ENCODE measurements at places on chromosomes 2 and 18. TPM values are rescaled to one million over a fixed set of nuclear protein-coding genes. Genes with fewer than 3 reads are reported as not detected.

Gene SERPINB10
- not detected for total RNA-seq

Gene HDAC4
- total RNA-seq, result 6.8 TPM

Gene RABL2A
- total RNA-seq, result 9.6 TPM

Gene CRACDL
- total RNA-seq, result 1.4 TPM

Gene DHRS9
- total RNA-seq, result not detected

DNA sequence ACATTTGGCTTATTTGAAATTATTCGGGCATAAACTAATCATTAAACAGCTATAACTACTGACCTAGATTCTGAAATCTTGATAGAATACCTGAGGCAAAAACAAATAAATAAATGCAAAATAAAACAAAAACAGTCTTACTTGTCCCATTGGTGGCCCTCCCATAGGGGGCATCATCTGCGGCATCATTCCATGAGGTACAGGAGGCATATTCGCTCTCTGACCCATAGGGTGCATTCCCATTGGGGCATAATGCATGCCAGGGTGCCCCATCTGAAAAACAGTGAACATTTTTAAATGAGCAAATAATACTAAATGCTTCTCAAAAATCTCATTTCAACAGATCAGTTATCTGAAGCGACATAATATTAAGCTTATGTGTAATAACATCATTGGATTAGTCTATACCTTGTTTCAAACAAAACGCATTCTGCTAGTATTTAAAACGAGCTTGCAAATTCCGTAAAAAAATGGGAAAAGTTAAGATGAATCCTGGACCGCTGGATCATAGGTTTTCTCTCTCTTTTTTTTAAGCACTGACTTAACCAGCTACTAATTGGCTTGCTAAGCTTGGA lies 1.3 kb downstream of the PRPF40A start:
- no peak for DNase-seq

GRCh38 chr2:42193722-42194187 lies 24.6 kb downstream of the EML4 start:
- DNase-seq, result no peak

DNA sequence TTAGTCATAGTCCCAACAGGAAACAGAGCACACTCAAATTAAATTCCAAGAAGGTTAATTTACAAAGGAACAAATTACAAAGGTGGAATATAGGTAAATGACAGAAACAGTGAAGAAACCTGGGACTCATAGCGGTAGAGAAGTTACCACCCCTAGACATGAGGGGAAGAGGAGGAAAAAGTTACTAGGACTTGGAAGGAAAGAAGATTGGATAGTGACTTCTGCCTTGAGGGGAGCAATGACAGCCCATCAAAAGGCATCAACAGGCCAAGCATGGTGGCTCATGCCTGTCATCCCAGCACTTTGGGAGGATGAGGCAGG lies 2.4 kb upstream of the PDE11A start:
- no peak for DNase-seq

DNA sequence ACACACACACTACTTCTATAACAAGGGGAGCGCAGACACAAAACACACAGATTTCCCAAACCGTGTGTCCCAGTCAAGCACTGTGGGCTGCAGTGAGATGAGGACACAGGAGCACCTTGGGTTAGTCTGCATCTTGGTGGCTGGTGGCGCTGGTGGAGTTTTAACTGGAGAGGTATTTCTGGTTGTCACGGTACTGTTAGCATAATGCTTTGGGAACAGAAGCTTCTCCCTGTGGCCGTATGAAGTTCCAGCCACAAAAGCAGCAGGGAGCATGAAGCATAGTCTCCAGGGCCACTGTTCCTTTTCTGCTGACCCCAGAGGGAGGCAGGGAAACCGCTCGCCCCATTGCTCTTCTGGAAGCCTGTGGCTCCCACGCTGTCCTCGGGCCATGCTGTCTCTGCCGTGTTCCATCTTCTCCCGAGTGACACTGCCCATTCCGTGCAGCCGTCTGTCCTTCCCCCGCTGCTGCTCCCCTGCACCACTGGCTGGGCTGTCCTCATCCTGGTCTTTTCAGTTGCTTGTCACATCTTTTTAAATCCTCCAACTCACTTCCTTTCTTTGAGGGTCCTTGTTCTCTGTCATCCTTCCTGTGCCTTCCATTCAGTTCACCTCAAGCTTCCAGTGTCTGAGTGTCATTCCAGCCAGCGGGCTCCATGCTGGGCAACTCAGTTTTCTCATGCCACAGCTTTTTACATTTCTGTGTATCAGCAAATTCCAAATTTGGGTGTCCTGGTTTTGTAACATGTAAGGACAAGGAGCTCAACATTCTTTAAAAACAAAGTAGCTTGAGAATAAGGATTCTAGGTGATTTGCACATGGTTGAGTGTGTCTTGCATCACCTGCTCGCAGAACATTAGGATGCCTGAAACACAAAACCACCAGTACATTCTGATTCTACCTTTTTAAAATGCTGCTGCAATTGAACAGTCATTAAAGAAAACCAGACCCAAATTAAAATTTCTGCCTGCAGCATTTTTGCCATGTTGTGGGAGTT lies 125.0 kb downstream of the MTCL1 start:
- DNase-seq, result no peak

GRCh38 chr18:51907687-51908597 lies 432.1 kb upstream of the DCC start:
- no peak for DNase-seq

DNA sequence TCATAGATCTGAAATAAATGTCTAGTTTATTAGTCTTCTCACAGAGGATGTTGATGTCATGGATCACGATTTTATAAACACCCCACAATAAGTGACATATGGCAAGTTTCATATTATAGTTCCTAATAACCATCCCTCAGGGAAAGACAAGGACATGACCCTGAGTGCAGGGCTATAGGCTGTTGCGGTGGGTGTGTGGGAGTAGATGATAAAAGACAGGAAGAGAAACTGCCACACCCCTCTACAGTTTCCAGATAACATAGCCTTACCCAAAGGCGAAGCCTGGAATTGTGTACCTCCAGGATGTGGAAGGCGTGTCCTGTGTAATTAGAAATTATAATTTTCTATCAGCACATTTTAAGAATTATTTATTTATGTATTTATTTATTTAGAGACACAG lies 2.4 kb upstream of the NEDD4L start:
- DNase-seq, result no peak

DNA sequence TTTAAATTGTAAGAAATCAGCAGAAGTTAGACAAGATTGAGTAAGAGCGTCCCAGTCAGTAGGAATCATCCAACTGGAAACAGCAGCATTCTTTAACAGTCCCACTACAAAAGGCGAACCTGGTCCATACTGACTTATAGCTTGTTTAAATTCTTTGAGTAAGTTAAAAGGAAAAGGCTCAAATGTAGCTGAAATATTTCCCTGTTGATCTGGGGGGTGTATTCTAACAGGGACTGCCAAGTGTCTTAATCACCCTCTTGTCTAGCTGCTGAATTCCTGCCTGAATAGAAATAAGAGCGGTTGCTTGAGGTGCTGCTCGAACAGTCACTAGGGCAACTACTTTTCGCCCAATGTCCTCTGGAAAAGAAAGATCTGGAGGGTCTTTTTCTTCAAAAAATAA lies 56.4 kb upstream of the FMNL2 start:
- DNase-seq, result no peak

DNA sequence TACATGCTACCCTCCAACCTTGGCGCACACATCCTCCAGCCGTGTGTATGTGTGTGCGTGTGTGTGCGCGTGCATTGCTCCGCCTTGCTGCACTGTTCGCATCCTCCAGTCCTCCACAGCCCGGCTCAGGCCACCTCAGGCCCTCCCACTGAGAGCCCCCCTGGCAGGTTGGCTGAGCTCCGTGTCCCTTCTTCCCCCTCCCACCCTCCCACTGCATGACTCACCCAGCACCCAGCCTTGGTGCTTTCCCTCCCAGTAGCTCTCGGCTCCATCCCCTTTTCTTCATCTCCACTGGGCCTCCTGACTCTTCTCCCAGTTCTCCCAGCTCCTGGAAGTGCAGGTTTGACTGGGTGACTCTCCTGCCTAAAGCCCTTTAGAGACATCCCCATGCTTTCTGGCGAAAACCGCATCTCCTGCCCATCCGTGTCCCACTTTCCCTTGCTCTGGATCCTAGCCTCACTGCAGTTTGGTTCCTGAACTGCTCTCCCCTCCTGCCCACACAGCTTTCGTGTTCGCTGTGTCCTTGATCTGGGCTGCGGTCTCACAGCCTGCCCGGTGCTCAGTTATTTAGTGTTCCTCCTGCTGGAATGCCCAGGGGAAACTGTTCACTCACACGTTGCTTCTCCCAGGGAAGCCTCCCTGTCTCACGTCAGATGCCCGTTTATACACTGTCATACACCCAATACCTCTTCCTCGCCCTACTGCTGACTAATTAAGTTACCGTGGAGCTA lies 4.9 kb downstream of the TMEM177 start:
- peak; percentile 74 for DNase-seq

DNA sequence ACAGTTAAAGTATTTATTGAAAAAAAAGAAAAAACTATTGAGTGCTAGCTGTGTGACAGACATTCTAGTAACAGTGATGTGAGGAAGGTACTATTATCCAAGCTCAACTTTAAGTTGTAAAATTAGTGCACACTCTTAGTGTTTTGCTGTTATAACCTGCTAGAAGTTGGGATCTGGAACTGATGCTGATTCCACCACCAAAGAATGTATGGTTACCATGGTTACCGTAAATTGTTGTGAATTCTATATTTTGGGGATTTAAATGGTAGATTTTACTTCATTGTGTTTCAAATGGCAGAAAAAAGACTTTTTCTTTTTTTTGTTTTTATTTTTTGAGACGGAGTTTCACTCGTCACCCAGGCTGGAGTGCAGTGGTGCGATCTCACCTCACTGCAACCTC lies 5.3 kb downstream of the AGFG1 start:
- DNase-seq, result no peak

DNA sequence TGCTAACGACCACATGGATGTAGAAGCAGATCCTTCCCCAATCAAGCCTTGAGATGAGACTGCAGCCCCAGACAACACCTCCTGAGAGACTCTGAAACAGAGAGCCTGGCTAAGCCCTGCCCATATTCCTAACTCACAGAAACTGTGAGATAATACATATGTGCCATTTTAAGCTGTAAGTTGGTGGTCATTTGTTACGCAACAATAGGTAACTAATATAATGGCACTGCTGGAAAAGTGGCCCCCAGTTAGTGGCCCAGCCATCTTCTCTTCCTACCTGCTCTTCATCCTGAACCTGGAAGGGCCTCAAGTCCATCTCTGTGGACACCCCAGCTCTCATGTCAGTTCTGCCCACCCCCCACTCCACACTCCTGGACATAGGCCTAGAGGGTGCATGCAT lies 144.0 kb downstream of the TMEM17 start:
- DNase-seq, result no peak

DNA sequence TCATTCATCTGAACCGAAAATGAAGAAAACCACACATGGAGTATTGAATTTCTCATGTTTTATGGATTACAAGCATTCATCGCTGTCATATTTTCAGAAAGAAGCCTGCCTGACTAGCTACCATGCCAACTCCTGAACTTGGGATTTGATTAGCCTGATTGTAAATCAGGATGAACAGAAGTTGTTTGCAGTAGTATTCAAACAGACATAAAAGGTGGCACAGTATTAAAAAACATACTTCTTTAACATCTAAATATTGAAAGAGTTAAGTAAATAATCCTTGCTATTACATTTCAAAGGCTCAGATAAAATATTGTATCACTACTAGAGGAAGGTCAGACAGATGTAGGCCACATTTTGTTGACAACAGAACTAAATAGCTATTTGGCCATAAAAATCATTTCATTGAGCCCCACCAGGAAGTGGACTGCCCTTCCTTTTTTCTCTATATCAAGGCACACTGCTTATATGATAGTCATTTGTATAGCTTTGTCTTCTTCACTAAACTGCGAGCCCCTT lies 21.6 kb downstream of the SLC38A11 start:
- DNase-seq, result no peak

GRCh38 chr18:79788734-79789085 lies 9.0 kb upstream of the KCNG2 start:
- DNase-seq, result no peak

DNA sequence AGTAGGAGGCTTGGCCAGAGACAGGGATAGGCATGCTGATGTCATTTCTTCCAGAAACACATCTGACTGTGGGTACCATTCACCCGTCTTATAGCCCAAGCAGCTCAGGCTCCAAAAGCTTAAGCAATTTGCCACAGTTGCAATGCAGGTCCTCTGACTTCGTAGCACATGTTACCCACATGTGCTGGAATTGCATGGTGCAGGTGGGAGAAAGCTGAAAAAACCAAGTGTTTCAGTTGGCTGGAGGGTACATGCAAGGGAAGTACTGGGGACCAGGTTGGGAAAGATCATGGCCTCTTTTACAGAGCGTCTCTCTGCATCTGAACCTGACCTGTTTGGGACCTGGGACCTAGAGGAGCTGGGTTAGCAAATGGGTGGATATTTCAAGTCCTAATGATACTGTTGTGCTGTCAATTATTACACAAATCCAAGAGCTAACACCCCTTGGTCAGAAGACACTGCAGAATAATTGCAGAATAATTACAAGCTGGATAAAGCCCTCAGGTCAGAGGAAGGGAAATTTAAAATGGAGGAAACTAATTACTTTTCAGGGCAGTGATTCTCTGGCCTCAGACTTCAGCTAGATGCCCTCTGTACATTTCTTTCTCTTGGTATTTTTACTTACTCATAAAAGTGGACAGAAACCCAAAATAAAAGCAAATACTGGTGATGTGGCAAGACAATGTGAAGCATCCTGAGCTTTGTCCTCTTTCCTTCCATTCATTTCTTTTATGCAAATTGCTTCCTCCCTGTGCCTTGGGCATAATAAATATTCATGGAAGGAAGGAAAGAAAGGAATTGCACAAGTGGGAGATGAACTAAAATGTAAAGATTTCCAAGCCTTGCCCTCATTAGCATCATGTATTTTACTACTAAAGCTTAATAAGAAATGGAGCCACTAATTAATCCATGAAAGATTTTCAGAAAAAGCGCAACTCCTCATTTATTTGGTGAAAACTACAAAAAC lies 45.6 kb upstream of the TTC39C start:
- no peak for DNase-seq

- DNase-seq, result no peak
These were observed 128.7 kb upstream of the CD302 start for GRCh38 chr2:159926695-159927094.

DNA sequence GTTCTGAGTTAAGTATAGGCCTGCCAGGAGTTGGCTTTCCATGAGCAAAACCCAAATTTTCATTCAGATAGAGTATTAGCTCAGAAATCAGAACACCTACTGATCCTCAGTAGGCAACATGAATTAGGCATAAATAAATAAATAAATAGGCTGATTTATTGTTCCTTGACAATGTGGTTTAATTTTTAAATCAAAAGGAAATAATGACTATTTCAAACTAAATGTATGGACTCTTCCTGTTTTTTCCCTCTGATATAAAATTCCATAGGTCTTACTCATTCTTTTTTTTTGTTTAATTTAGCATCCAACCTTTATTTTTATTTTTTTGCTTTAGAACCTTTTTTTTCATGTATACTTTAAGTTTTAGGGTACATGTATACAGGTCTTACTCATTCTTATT lies 140.2 kb upstream of the ITGA6 start:
- DNase-seq, result no peak
